ENCODE measurements at places on chromosomes 2 and 18.

DNA sequence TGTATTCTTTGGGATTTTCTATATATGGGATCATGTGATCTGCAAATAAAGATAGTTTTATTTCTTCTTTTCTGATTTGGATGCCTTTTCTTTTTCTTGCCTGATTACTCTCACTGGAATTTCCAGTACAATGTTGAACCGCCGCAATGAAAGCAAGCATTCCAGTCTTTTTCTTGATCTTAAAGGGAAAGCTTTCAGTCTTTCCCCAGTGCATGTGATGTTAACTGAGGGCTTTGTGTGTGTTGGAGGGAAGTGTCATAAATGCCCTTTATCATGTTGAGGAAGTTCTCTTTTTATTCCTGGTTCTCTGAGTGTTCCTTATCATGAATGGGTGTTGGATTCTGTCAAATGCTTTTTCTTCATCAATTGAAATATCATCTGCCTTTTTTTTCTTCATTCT, 16.9 kb upstream of the CYBRD1 start:
- no peak for DNase-seq

GRCh38 chr2:31987454-31988220, 23.2 kb downstream of the MEMO1 start:
- no peak for DNase-seq

GRCh38 chr2:220745682-220746081, 826.4 kb downstream of the EPHA4 start:
- no peak for DNase-seq

- DNase-seq, result no peak
Observed at GRCh38 chr2:220078439-220078838, 451.0 kb downstream of the SLC4A3 start.

GRCh38 chr2:2707206-2707991, 376.3 kb upstream of the MYT1L start:
- no peak for DNase-seq

GRCh38 chr2:13466076-13466475, 749.3 kb downstream of the TRIB2 start:
- no peak for DNase-seq

DNA sequence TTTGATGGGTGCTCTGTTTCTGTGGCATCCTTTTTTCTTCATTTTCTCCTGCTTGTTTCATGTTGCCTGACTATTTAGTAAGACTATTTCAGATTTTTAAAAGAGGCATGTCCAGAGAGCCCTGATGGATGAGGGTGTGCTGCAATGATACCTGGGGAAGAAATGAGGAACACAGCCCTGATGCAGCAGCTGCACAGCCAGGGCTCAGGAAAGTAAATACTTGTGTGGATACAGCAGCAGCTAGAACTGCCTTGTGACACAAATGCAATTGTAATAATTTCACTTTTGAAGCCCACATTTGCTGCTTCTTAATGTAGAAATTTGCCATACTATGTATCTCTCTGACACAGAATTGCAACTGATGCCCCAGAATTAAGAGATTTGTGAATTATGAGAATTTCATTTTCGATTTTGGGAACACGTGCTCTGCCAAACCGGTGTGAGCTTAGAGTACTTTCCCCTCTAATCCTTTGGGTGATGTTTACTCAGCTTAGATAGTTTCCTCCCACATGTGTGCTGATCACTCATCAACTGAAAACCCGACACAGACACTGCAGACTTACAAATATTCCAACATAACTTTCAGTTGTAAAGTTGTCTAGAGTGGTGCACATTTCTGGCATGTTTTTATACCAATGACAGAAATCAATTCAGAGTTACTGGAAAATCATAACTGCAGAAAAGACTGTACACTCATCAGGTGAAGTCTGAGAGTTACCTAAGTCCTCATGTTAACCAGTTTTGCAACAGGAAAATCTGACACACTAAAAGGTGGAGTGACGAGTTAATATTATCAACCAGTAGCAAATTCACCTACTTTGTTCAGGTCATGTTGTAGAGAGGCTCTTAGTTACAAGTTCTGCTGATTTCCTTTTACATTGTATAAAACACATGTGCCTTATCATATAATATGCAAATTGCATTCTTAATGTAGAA, 383.4 kb downstream of the CBLN2 start:
- no peak for DNase-seq

- DNase-seq, result no peak
Observed at GRCh38 chr2:64936809-64937208, 52.4 kb upstream of the SLC1A4 start.

Measured in activated CD4-positive, alpha-beta T cell treated with anti-CD3 and anti-CD28 coated beads, Interleukin-2, amount 50 U/mL, for 1 hour (primary cell).